ENCODE measurements at places on chromosomes 11 and 22.
A peak's percentile ranks its signal among the peaks of the same experiment; 100 is the strongest.

DNA sequence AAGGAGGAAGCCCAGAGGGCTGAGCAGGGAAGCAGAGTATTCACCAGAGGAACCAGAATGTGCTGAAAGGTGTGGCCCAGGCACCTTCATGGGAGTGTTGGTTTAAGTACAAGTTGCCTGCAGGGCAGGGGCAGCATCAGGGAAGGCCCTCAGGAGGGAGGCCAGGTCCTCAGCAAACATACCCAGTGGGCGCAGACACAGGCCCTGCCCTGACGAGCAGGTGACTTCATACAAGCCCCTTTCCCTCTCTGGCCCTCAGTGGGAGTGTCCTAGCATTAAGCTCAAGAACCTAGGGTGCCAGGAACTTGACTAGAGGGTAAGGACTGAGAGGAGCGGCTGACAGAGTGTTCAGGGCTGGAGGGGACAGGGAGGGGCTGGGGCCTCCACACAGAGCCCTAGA lies 7.5 kb upstream of the CASTOR1 start:
- DNase-seq = no peak

DNA sequence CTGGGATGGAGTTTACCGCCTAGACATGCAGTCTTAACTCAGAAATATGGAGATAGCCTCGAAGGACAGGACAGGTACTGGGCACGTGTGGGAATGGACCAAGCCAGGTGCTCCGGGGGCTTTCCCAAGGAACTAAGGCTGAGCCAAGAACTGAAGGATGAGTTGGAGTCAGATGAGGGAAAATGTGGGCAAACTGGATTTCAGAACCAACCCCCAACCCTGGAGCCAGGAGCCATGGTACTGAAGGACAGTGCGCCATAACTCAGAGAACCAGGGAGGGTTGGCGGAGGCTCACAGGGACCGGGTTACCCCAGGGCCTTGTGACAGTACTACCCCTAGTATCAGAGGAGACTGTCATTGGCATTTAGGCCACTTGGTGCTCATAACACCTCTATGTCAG lies 2.5 kb upstream of the MIF start:
- DNase-seq = no peak

GRCh38 chr11:7004482-7004881 lies 15.7 kb downstream of the ZNF214 start:
- peak; percentile 85 for DNase-seq

DNA sequence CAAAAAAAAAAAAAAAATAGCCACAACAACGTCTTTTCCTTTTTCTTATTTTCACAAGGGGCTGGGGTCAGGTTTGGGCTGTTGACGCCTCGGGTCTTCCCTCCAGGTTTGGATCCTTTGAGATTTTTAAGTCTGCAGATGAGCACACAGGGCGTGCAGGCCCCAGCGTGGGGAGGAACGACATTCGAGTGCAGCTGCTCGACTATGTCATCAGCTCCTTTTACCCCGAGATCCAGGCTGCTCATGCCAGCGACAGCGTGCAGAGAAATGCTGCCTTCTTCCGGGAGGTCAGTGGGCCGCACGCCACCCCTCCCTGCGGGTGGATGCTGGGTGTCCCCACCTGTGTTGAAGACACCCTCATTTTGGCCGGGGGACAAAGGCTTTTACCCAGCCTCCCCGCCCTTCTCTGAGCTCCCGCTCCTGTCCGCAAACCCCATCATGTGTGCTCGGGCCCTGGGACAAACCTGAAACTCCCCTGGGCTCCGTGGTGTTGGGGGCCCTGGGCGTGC lies 7.7 kb downstream of the SELENOO start:
- DNase-seq = no peak

- no peak for DNase-seq
These were observed 35.5 kb upstream of the OLFML1 start for GRCh38 chr11:7449841-7450214.

DNA sequence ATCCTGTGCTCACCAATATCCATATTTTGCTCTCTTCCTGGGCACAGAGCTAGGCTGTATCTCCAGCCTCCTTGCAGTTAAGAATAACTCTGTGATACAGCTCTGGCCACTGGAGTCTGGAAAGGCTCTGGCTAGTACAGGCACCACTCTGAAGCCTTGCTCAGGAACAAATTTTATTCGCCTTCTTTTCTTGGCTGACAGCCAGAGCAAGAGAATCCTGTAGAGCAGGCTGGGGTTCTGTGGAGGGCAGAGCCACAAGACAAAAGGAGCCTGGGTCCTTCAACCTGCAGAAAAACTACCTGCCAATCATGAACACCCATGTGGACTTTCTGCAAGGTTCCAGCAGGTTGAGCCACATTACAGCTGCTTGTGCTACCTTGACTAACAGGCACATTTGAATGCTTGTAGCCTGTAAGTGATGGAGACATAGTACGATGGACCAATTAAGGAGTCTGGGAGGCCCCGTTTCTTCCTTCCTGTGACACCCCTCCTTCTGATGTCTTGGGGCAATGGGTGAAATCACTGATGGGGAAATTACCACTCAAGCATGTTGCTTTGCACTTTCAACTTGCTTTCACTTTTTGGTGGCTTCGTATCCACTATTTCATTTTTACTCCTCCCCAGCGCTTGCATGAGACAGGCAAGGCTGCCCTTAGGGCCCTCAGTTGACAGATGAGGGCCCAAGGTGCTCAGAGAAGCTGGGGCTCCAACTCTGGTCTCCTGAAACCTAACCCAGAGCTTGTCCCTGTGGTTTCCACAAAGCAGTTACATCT lies 267.2 kb upstream of the SYN3 start:
- no peak for DNase-seq

DNA sequence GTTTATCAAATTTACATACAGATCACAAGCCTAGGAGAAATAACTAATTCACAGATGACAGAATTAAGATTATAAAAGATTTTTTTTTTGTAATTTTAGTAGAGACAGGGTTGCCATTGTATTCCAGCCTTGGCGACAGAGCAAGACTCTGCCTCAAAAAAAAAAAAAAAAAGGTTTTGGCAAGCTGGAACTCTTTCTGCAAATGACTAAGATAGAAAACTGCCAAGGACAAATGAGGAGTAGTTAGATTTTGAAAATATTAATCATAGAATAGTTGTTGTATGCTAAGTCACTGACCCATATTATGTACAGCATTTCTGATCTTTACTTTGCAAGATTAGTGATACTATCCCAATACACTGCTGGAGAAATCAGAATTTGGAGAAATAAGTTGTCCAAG lies 99.2 kb downstream of the C11orf65 start:
- DNase-seq = no peak

DNA sequence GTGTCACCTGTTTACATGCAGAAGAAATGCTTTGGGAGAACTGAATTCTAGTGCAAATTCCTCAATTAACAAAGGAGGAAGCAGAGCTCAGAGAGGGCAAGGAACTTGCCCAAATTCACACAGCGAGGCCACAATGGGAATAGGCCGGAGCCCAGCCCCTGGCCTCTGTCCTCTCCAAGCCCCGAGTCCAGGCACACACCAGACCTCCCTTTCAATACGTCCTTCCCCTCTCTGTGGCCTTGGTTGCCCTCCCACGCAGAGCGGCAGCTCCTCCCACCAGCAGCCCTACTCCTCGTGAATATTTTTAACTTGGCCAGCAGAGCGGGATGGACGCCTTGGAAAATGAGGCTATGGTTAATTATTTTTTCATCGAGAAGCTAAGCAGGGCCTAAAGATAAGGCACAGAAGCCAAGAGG lies 1.6 kb upstream of the CARD10 start:
- no peak for DNase-seq

- no peak for DNase-seq
These were observed 105.3 kb downstream of the MPPED1 start for GRCh38 chr22:43516996-43517635.

DNA sequence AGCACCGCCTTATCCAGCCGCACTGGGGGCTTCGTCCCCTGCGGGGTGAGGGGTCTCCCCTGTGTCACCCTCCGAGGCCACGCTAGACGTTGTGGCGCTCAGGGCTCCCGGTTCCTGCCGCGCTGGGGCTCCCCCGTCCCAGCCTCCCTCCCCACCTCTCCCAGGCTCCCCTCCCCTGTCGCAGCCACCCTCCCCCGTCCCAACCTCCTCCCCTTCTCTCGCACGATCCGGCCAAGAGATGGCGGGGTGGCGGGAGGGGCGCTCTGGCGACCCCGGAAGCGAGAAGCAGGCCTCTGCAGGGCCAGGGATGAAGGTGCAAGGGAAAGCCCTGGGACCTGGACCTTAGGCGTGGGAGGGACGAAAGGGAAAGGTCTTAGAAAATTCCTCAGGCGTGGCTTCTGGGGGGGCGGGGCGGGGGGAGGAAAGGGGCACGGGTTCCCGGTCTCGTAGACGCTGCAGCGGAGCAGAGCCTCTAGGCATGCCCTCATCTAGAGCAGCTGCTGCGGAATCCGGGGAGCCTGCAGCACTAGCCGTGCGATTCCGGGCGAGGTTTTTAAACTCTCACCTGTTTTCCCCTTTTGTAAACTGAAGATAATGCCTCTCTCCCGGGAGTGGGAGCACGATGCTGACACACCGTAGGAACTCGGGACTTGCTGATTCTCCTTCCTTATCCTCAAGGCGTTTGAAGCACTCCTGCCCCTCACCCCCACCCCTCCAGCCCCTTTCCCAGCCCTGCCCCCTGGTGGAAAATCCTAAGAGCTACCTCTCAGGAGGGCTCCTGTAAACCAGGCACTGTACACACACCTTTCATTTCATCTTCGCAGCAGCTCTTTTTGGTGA lies 14.4 kb downstream of the KCNJ5 start:
- DNase-seq = peak; percentile 4

- DNase-seq = no peak
These were observed 618.8 kb downstream of the TBC1D22A start for GRCh38 chr22:47381240-47381639.

DNA sequence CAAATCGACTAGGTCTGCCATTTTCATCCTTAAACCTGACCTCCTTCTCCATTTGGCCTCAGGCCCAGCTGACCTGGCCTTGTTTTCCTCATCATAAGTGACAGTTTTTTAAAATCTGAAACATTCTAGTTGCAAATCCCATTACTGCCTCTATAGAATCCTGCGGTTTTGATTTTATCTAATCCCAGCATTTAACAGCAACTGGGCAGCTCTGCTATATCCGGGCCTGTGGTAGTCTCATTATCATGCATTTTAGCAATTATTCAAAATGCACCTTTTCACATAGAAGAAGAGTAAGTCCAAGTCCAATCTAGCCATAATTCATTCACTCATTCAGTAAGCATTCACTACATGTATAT lies 28.6 kb upstream of the BIRC3 start:
- DNase-seq = no peak

DNA sequence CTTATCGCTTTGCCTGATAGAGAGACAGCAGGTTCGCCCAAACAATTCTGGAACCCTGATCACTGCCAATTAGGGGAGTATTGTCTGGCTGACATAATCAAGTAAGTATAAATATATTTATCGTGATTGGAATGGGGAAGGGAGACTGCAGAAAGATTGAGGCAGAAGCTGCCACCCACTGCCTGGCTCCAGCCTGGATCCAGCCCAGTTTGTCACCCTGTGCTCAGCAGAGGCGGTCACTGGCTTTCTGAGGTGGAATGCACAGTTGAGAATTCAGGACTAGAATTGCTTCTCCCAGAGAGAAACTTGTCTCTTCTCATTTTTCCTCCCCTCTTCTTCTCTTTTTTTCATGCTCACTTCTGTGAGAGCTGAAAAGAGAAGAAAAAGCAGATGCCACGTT lies 25.9 kb downstream of the GRAP2 start:
- DNase-seq = no peak

- DNase-seq = no peak
These were observed 2.2 kb downstream of the YAP1 start for GRCh38 chr11:102112509-102112821.

DNA sequence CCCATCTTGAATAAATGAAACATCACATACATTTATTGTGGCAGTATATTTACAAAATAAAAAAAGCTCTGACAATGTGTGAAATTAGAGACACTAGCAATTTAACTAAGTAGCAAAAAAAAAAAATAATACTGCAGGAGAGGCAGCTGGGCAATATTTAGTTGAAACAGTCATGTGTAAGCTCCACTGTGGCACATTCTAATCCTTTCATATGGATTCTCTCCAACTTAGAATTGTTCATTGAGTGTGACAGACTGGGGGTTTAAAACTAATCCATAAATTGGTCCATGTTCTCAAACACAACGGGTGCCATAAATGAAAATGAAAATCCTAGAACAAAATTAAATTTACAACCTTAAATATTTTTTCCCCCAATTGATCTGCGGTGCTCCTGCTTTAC lies 302.1 kb downstream of the CADM1 start:
- DNase-seq = no peak

GRCh38 chr22:47341464-47341863 lies 579.0 kb downstream of the TBC1D22A start:
- DNase-seq = no peak

DNA sequence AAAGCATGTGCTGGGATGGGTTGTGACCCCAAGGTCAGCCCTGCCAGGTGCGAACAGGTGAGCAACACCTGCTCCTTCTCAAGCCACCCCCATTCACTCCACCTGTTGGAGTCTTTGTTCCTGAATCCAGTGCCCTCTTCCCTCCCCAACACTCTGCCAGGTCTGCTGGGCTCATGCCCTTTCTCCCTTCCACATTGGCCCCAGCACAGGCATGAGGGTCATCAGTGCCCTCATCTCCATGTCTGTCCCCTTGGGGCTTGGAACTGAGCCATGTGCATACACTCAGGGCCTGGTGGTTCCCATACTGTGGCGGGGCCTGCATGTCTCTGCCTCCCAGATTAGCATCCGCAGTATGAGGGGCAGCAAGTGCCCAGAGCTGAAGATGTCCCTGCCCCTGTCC lies 19.1 kb downstream of the RFPL2 start:
- DNase-seq = no peak

- no peak for DNase-seq
These were observed 70.5 kb downstream of the ETS1 start for GRCh38 chr11:128516886-128517285.

- DNase-seq = peak; percentile 87
These were observed 6.2 kb downstream of the TEAD1 start for GRCh38 chr11:12680246-12680939.

- DNase-seq = no peak
These were observed 23.8 kb downstream of the ARHGAP1 start for GRCh38 chr11:46676436-46677158.

- no peak for DNase-seq
These were observed at the start of gene LINC01488 for GRCh38 chr11:69481393-69481844. Gene LINC01488, plus strand, starts transcription at chr11:69481663.

DNA sequence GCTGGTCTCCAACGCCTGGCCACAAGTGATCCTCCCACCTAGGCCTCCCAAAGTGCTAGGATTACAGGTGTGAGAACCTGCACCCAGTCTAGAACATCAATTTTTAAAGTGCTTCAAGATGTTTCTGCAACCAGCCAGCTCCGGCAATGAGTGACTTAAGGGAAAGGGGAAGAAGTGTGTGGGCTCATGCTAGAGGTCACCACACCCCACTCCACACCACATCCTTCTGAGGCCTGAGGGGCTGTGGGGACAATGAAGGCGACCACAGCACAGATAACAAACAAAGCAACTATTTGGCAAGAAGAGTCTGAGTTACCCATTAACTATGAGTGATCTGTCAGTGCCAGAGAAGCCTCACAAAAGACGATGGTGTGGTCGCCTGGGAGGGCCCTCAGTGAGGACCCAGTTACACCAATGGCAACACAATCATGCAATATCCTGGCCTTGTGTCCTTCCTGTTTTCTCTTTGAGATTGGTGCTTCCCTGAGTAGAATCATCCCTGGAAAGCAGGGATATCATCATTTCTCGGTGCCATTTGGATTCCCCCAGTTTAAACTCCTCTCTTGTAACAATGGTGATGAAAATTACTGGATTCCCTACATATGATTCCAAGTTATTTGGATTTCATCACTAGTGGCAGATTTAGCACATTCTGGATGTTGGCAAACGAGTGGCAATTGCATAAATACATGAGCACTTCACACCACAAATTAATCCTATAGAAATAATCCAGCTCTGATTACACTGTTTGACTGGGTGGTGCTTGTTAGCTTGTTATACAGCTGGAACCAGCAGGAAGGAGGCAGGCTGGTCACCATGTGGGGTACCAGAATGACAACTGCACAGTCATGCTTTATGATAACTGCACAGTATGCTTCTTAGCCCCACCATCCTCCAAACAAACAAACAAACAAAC lies 18.4 kb downstream of the ABTB2 start:
- DNase-seq = no peak
